ENCODE measurements at places on chromosomes 6 and 20. TPM values are rescaled to one million over a fixed set of nuclear protein-coding genes. Genes with fewer than 3 reads are reported as not detected.

The RREB1 gene
- total RNA-seq: 32.1 TPM

The CCN5 gene
- 59.2 TPM for total RNA-seq

The ECT2L gene
- total RNA-seq: not detected

The TREM1 gene
- total RNA-seq: not detected

The SAMD3 gene
- 0.65 TPM for total RNA-seq

The CGA gene
- not detected for total RNA-seq

The CST1 gene
- not detected for total RNA-seq

The C20orf144 gene
- 0.36 TPM for total RNA-seq

The SCRT2 gene
- not detected for total RNA-seq

The ENPP3 gene
- total RNA-seq: 0.12 TPM

The ARG1 gene
- not detected for total RNA-seq

The CDH26 gene
- total RNA-seq: 0.49 TPM

The OR2H1 gene
- not detected for total RNA-seq

The ABHD16B gene
- total RNA-seq: not detected

The DEFB124 gene
- not detected for total RNA-seq

The LRRN4 gene
- 0.16 TPM for total RNA-seq

Measured in hair follicle dermal papilla cell (primary cell).